Astrocyte (in vitro differentiated cells and primary cell): ENCODE measurements at places on chromosomes 7 and 10. TPM values are rescaled to one million over a fixed set of nuclear protein-coding genes. Genes with fewer than 3 reads are reported as not detected.
A peak's percentile ranks its signal among the peaks of the same experiment; 100 is the strongest.

GRCh38 chr10:110512461-110513187 is 14.9 kb downstream of the DUSP5 start:
- DNase-seq = peak; percentile 91

SPDYE6 gene
- not detected in 2 replicates for total RNA-seq

DNA sequence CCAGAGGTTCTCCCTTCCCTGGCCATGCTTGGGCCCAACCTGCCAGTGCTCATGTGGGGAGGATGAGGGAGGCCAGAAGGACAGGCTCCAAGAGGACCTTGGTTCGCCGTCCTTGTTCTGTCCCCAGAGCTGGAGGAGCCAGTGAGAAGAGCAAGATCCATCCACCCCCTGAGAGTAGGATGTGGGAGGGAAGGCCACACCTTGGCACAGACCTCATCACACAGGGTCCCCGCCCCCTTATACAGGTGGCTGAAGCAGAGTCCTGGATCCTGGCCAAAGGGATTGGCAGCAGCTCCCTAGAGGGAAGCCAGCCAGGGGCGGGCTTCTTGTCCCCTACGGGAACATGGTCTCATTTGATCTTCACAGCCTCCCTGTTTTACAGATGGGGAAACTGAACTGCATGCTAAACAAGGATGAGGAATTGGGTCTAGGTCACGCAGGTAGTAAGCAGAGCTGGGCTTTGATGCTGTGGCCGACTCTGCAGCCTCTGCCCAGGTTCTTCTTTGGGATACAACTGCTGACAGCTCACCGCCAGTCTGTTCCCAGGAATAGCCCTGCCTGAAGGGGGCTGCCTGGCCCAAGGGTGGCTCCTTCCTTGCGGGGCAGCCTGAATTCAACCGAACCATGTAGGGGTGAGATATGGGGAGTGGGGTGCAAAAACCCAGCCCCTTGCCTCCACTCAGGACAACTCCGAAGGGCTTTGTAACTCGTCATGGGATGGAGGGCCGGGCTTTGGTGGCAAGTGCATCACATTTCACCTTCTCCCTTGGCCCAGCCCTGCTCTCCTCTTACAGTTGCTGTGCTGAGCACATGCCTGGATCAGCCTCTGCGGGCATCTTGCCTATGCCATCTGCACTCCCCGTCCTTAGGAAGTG is 62.2 kb upstream of the KDM7A start:
- DNase-seq = no peak

GRCh38 chr10:52744057-52744805 is 28.4 kb downstream of the MBL2 start:
- no peak for DNase-seq

GRCh38 chr10:90179696-90180407 is 478.5 kb downstream of the KIF20B start:
- peak; percentile 96 for DNase-seq
